IMR-90 (cell line): ENCODE measurements at places on chromosomes 13 and 19.

- DNase-seq = no peak
Measured at GRCh38 chr19:11230621-11231386, 8.6 kb upstream of the ANGPTL8 start.

DNA sequence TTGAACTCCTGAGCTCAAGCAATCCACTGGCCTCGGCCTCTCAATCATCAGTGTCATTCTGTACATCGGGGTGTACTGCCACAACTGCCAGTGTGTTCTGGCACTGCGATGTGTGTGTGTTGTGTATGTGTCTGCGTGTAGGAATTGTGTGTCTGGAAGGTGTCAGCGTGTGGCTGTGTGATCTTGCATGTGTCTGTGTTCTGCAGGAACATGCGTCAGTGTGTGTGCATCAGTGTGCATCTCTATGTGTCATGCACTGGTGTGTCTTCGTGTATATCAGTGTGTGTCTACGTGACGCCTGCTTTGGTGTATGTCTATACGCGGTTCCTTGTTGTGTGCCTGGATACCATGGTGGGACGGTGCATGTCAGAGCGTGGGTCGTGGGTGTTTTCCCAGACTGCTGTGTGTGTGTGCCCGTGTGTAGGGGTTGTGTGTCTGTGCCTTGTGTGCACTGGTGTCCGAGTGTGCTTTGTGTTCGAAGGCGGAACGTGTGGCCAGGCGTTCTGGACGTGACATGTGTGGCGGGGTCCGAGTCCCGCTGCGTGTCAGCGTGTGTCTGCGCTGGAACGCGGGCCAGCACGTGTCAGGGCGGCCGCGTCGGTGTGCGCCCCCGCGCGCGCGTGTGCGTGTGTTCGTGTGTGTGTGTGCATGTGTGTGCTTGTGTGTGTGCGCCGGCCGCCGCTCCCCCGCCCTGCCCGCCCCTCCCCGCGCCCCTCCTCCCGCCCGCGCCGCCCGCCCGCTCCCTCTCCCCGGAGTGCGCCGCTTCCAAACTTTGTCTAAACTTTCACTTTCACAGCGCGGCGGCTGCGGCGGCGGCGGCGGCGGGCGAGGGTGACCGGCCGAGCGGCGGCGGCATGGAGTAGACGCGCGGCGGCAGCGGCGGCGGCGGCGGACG is at the start of gene NFIX:
NFIX (plus strand) TSS at position 775 of the 895 bp plus-strand sequence. CDS start 363 bp downstream, outside the sequence.
- DNase-seq = peak; percentile 39

DNA sequence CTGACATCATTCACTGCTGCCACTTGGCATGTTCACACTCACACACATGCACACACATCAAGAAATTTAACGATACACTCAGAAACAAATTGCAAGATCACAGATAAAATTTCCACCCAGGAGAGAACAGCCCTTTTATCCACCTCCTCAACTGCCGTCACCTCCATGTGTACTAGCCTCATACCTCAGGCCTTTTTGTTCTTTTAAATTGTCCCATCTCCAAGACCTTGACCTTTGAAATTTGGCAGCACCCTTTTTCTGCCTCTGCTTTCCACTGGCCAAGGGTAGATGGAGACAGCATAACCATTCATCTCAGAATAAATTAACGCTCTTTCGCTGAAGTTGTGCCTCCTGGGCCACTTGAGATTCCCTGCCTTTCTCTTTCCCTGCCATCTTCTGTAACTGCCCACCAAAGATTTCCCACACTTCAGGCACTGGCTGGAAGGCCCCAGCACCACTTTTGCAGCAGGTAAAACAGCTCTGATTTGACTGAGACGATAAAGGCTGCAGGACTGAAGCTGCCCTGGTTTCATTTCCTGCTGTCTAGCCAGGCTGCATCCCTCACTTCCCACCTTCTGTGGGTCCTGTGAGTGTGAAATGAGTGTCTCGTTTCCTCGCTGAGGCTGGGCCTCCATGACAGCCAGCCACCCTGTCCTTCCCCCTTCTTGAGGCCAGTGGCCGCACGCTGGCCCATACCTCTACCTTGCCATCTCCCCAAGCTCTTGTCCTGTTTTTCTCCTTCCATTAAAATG is 39.3 kb downstream of the MBNL2 start:
- no peak for DNase-seq

DNA sequence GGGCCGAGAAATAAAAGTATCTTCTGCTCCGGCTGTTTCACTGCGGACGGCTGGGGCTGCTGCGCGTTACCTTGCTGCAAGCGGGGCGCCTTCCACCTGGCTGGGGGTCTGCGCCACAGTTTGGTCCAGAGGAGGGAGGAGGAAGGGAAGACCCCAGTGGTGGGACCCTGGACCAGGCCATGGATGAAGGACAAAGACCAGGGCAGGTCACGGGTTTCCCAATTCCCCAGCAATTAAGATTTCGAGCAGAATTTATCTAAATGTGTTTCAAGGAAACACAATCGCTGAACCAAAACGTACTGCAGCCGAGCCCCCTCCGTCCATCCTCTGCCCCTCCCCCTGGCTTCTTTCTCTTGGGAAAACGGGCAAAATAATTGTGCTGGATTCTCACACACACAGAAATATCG is 2.9 kb downstream of the SOX1 start:
- no peak for DNase-seq

DNA sequence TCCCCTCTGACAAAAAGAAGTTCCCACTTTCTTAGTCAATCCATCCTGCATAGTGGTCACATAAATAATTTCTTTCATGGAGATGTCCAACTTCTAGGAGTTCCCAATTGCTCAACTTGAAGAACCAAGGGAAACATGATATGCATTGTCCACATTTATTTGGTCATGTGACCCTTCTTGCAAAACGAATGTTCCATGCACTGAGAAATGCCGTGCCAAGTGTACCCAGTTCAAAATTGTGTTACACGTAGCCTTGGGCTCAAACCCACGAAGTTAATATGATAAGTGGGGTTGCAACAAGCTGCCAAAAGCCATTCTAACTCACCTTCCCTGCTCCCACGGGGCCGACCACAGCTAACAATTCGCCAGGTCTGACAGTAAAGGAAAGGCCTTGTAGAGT is 113.1 kb downstream of the ABCC4 start:
- DNase-seq = no peak
